ENCODE measurements at places on chromosomes 5 and 9.

- peak; percentile 54 for DNase-seq
Measured at GRCh38 chr5:123429221-123429954, 6.2 kb upstream of the CEP120 start.

DNA sequence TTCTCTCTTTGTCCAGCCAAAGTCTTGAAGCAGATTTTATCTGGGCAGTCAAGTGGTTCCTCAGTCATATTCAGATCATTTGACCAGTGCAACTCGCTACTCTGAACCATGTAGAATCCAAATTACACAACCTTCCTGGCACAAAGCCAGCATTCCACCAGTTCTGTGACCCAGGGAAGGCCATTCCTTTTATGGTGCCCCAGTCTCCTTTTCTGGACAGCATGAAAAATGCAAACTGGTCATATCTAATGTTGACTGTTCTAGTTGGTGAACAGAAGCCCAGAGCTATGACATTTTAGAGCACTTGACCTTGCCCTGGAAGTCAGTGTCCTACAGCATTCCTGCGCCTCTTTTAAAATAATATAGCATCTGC, 364.6 kb downstream of the BRINP1 start:
- DNase-seq = no peak

- DNase-seq = no peak
Measured at GRCh38 chr5:142841511-142842265, 71.5 kb downstream of the ARHGAP26 start.

- no peak for DNase-seq
Measured at GRCh38 chr9:122342323-122343050, 28.3 kb upstream of the PTGS1 start.

GRCh38 chr9:68493958-68494577, 46.6 kb downstream of the TMEM252 start:
- DNase-seq = no peak

DNA sequence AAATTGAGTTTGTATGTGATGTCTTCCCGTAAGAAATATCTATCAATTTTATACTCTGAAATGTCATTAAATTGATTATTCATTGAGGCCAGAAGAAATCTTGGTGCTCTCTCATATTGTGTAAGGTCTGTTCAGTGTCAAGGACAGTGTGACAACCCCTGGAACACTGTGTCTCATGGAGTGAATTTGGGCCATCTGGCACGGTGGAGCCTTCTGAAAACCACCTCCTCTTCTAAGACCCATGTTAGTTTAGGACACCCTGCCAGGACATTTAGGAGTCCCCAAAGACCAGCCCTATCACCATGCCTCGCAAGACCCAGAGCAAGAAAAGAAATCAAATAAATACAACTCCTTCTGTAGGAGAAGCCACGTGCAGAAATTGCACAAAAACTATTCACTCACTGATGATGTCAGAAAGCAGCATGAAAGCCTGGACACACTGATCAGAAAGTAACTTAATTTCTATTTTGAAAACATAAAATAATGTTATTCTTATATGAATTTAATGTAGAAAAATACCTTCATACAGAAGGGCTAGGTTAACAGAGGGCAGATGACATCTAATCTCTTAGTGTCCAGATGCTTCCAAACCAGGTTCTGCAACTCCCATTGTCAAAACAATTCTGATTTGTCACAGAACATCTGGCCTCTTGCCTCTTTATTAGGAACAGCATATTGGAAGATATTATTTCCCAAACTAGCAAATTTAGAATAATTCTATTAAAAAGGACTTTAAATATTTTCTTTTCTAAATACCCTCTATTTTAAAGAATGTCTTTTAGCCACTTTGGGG, 298.8 kb downstream of the NR2F1-AS1 start:
- no peak for DNase-seq

GRCh38 chr5:57987552-57987951, 472.3 kb downstream of the PLK2 start:
- no peak for DNase-seq

DNA sequence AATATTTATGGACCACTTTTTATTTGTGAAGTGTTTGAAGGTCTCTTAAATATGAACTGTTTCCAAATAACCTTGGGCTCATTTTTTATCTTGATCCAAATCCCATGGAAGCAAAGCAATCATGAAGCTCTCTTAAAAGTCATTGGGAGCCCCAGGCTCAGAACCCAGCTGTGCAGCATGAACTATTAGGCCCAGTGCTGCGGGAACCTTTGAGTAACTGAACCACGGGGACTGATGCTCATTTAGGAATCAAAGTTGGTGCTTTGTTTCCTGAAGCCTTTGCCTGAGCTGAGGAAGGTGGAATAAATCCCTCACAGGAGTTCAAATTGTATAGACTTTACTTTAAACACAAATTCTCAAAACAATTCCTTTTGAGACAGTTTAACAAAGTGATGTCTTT, 27.8 kb downstream of the MAT2B start:
- no peak for DNase-seq

- DNase-seq = no peak
Measured at GRCh38 chr5:74272024-74272775, 368.3 kb downstream of the ENC1 start.

DNA sequence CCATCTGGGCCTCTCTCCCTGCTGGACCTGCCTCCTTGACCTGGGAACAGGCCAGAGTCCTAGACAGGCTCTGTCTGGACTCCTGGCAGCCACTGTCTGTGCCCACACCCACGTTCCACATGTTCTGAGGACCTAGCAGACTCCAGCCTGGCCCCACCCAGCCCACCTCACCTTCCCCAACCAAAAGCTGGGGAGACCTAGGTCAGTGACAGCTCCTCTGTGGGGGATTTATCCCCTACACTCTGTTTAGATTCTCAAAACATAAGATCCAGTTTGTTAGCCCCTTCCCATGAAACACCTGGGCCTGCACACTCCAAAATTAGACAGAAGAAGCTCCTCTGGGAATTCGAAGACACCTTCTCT, 59.8 kb upstream of the ADAMTS2 start:
- DNase-seq = no peak

DNA sequence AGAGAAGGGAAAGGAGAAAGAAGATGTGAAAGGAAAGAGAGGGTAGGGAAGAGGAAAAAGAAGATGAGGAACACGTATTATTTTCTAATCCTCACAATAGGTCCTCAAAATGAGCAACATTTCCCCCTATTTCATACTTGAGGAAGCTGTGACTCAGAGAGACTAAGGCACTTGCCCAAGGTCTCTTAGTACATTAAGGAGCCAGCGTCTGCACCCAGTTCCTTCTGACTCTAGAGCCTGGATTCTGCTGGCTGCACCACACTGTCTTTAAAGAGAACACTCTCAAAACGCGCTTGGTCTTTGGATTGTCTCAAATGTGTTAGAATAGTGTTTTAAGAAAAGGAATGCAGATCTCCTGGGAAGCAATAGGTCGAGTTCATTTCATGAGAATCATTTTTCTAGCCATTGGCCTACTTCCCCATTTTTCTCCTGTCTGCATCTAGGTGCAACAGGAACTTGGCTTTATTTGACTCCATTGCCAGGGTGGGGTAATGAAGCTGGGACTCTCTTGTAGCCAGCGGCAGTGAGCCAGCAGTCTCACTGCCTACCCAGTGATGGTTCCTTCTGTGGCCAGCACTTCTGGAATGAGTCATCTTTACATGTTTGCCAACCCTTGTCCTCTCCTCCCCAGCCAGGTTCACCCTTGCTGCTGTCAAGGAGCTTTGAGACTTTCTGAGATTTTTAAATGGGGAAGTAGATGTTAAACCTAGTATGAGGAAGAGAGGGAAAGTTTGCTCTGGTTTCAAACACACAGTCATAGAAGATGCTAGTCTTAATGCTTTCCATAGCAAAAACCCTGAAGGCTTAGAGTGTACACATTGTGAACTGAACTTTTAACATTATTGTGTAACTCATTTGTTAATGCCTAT, 82.7 kb downstream of the DOCK8 start:
- peak; percentile 92 for DNase-seq

- no peak for DNase-seq
Measured at GRCh38 chr5:107876906-107877305, 206.2 kb upstream of the EFNA5 start.

DNA sequence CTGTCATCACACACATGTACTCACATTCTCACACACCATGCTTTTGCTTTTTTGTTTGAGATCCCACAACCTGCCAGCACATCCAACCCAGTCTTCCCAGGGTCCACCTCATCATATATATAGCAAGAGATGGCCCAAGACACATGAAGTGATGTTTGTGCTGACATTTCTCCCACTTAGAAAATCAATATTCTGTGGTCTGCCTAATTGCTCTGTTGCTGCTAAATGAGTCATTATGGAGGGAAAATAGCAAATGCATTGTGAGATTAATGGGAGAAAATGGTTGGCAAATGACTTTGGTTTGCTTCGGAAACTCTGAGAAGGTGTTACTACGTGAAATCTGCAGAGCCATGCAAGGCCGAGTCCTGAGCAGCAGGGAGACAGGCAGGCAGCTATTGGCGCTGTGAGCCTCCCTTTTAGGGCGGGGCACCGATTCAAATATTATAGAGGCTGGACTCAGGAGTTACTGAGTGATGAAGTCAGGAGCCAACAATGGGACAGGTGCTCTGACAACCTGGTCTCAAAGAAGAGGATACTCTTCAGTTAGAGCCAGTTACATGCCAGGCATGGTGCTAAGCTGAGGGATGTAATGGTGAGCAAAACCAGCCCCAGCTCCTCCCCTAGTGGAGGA, 62.8 kb downstream of the DAB2IP start:
- DNase-seq = no peak

- DNase-seq = no peak
Measured at GRCh38 chr5:103785569-103785968, 223.0 kb upstream of the NUDT12 start.

- DNase-seq = no peak
Measured at GRCh38 chr9:100298378-100298777, 54.4 kb downstream of the TEX10 start.

Measured in inflammatory macrophage treated with lipopolysaccharide for 1 hour (primary cell).